ENCODE measurements at places on chromosomes 16 and 17.

DNA sequence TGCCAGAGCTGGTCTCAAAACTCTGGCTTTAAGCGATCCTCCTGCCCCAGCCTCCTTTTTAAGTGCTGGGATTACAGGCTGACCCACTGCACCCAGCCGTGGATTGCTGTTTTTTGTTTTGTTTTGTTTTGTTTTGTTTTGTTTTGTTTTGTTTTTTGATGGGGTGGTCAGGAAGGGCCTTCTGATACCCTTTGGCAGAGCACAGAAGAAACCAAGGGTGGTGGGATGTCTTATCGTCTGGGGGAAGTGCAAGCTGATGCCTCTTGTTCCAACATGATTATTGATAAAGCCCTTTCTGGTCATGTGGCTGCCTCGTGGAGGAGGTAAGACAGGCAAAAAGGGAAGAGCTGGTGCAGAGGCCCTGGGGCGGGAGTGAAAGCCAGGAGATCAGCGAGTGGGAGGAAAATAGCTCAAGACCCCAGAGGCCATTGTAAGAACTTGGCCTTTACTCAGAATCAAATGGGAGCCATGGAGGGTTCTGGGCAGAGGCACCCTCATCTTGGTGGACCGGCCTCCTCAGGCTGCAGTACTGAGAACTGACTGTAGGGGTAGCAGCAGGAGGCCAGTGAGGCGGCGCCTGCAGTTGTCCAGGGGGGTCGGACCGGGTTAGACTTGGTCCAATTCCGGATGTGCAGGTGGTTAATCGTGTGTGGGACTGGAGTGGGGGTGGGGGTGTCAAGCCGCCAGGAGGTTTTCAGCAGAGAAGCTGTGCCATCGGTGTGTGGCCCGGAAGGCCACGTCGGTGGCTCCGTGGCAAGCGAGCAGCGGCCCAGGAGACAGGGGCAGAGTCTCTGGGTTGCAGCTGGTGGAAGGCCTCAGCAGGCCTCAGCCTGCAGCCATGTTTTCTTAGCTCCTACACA, 84.4 kb upstream of the GSE1 start:
- no peak for DNase-seq

DNA sequence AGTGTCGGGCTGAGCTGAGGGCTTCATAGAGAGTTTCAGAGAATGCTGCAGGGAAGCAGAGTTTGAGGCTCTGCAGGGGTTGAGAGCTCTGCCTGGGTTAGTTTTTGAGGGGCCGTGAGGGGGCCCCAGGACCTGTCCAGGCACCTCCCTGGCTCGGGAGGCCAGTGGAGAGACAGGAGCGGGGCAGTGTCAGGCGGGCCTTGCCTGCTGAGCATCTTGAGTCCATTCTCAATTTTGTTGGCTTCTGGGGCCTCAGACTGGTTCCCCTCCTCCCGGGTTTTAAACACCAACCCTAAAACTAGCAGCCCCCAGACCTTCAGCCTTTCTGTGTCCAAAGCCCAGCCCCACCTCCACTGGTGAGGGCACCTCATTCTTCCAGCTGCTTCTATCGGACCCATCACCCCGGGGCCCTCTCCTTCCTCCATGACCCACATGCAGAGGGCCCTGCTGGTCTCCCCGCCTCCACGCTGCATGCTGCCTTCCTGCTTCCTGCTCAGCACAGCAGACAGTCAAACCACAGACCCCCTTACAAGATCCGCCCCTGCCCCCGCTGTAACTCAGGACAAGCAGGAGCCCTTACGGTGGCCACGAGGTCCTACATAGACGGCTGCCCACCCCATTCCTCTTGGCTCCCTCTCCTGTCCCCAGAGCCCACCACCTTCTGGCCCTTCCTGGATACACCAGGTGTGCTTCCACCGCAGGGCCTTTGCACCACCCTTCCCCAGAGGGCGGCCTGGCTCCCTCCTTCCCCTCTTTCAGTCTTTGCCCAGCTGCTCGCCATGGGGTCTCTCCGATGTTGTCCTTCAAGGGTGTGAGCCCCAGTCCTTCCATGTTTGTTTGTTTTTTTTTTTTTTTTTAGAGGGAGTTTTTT, 3.8 kb downstream of the RNF213 start:
- DNase-seq, result no peak

DNA sequence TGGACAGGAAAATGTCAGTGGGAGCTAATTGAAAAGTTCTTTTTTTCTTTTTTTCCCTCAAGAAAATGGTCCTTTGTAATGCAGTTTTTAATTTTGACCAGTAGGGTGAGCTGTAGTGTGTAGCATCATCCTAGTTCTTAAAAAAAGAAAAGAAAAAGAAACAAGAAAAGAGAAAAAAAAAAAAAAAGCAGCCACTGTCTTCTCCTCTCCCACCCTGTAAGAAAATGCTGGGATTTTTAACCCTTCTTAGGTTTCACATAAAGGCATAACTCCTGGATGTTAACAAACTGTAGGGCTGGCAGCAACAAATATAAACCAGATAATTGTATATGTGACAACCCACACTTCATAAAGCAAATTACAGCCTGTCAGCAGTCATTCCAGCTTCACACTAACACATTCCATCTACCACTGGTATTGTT, 78.1 kb downstream of the SKAP1 start:
- DNase-seq, result no peak

- DNase-seq, result no peak
Measured at GRCh38 chr17:35315283-35315682, 58.1 kb downstream of the SLFN11 start.

DNA sequence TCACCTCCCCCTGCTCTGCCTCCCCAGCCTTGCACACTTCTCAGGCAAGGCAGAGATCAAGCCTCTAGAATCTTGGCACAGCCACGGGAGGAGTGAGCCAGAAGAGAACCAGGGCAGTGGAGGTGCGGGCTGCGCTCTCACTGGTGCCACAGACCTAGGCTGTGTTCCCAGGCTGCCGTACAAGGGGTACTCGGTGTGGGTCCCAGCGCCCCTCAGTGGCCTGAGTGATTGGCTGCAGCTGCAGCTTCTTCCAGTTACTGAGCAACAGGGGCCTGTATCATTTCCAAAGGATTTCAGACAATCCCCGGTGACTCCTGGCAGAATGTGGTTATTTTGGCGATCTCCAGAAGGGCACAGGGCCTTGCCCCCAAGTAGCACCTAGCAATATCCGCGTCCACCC, 1852.1 kb downstream of the TP53TG3F start:
- DNase-seq, result no peak

DNA sequence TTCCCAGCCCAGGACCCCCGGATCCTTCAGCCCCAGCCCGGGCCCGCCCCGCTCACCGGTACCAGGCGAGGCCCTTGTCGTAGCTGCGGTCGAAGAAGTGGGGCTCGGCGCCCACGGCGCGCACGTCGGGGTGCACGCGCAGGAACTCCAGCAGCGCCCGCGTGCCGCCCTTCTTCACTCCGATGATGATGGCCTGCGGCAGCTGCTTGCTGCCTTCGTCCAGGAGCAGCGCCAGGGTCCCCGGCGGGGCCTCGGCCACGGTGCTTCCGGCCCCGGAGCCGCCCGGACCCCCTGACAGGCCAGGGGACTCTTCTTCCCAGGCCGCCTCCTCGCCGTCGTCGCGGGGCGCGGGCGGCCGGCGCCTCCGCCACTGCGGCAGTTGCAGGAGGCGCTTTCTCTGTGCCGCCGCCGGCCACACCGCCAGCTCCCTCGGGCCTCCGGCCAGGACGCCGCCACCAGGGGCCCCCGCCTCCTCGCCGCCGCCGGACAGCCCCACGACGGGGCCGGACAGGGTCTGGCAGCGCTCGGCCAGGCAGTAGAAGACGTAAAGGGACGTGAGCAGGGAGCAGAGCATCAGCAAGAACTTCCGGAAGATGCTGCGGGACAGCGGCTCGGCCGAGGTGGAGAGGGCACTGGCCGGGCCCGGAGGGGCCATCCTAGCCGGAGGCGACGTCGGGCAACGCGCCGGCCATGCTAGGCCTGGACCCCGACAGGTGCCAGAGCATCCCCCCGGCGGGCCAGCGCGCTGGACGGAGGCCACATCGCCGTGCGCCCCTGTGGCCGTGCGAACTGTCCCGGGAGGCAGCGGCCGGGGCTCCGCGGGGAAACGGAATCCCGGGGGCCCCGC, 1.0 kb downstream of the HS3ST3A1 start:
- peak; percentile 80 for DNase-seq

DNA sequence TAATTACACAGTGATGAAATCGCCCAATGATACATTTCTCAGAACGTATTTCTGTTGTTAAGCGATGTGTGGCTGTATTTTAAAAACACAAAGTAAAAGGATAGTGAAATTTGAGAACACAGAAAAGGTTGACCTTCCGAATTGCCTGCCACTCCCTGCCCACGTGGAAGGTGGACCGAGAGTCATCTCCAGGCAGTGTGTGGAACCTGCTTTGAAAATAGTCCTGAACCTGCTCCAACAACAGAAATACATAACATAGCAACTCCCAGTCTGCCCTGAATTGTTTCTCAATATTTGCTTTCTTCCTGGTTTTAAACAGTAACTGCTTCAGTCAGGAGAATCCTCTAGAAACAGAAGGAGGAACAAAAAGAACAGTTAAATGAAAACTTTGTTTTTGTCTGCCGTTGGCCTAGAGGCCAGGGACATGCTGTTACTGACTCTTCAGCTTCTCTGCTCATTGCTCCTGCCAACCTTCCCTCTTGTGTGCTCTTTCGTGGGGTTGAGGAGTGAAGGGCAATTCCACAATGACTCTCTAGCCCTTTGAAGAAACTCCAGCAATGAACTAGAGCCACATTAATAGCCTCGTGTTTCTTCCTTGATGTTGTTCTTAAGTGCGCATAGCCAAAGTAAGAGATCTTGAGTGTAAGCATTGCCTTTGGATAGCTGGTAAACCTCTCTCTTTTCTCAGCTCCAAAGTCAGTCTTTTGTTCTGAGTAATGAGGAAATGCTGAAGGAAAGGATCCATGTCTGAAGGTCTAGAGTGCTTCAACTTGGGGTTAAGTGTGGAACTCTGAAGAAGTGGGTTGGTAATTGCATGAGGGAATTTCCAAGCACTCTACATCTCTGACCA, 452.5 kb upstream of the CCL2 start:
- no peak for DNase-seq

GRCh38 chr17:41777157-41777573, 9.3 kb downstream of the JUP start:
- peak; percentile 93 for DNase-seq

- no peak for DNase-seq
Measured at GRCh38 chr17:35977509-35977908, 3.8 kb downstream of the CCL16 start.

DNA sequence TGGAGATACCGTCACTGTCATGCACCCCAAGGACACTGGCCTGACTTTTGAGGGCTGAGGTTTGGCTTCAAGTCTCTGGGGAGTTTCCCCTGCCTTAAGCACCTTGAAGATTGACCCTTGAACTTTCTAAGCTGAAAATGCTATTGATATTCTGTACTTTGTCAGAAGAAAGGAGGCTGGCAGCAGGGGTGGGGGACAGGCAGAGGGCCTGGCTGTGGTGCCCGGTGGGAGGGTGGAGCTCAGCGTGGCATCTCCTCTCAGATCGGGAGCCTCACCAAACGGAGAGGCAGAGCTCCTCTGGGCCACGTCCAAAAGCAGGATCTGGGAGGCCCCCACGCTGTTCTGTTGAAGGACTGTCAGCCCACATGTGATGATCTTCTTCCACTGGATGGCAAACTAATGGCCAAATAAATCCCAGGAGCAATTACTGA, 305.2 kb upstream of the IRX3 start:
- no peak for DNase-seq

DNA sequence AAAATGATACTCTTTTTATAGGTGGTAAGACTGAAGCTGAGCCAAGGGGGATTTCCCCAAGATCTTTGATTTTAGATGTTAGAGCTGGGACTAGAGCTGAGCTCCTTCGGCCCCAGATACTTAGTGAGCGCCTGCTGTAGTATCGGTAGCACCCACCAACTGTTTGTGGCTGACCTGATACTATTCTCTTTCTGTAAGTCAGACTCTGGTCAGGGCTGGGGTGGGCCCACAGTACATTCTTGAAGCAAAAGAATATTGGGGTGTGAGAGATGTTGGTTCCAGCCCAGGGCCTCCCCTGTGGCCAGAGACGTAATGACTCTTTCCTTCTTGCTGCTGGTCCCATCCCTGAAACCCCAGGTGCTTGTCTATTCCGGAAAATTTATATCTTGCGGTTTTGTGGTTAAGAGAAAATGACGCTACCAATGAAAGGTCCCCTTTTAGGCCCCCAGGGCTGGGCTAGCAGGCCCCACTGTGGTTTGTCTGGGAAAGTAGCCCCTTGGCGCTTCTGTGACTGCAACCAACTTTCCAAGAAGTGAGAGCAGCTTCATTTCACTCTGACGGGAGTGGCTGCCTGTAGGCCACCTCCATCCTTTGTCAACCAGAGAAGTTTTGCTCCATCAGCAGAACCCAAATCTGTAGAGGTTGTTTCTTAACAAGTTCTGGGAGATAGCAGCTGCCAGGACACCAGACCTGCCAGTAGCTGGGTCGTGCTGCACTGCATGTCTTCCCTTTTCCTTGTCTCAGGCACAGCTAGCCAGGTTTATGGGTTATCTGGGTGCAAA, 86.4 kb upstream of the LGALS9 start:
- no peak for DNase-seq

DNA sequence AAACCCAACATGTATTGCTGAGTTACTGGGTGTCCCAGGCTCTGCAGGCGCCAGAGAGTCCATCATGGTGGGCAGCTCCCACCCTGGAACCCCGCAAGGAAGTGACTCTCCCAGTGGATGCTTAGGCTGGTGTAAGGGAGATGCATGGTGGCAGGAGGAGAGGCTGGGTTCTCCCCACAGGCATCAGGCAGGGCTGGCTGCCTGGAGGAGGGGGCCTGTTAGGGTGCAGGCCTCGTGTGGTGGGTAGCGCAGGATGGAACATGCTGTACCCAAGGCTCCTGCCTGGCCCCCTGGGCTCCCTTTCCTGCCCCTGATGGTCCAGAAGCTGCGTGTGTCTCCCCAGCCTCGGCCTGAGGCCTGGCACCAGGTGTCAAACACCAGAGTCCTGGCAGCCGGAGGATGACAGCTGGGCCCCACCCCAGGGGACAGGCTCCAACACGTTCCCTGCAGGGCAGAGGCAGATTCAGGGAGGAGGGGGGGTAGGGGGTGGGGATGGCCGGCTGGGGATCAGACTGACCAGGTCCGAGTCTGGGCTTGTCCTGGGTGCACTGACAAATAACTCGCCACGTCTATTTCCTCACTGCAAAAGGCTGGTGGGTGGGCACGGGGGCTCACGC, 40.2 kb upstream of the CIBAR2 start:
- no peak for DNase-seq

DNA sequence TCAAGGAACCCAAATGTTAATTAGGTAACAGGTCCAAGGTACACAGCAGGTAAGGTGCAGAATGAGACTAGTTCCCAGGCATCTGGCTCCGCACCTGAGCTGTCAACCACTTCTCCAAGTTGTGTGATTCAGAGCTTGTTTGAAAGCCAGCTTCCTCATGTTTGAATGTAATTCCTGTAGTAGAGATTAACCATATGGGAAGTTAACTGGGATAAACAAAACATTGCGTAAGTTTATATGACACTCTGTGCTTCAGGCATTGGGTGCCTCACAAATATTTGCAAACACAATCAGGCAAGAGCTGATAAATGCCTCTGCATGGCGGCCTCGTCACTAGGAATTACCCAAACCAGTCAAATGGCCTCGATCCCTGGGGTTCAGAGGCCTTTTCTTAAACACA, 27.9 kb upstream of the CPHXL start:
- DNase-seq, result no peak

DNA sequence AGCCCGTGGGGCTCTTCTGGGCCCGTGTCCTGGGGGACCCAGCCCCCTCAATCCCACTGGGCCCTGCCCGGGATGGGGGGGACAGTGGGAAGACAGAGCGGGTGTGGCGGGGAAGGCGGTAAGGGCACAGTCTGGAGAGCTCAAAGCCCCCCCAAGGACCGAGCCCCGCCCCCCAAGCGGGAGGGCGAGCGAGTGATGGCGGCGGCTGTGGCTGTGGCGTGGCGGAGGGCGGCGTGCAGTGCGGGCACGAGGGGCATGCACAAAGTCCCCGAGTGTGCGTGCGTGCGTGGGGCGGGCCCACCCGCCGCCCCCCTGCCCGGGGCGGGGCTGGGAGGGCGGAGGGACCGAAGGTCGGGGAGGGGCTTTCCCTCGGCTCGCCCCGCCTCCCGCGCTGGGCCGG, 3.6 kb upstream of the WDR24 start:
- DNase-seq, result no peak

All from islet precursor cell (in vitro differentiated cells).